ENCODE measurements at places on chromosomes 11 and 22. TPM values are rescaled to one million over a fixed set of nuclear protein-coding genes. Genes with fewer than 3 reads are reported as not detected.

The TTC36 gene
- not detected for total RNA-seq

The APBB1 gene
- 44.5 TPM for total RNA-seq

The TMEM191B gene
- total RNA-seq: not detected

The NCAM1 gene
- total RNA-seq: not detected

The PRRG4 gene
- 0.15 TPM for total RNA-seq

The RAB39A gene
- not detected for total RNA-seq

The MAPK8IP2 gene
- total RNA-seq: 0.05 TPM

The SLC25A18 gene
- not detected for total RNA-seq

The GLYATL1 gene
- not detected for total RNA-seq

The OR52I1 gene
- total RNA-seq: not detected

The RAC2 gene
- 759 TPM for total RNA-seq

The ISX gene
- not detected for total RNA-seq

The CRYBA4 gene
- total RNA-seq: not detected

The P2RY6 gene
- total RNA-seq: not detected

The ANKK1 gene
- 0.07 TPM for total RNA-seq

The E2F8 gene
- total RNA-seq: 21.2 TPM

The RAPSN gene
- total RNA-seq: not detected

The OR4A16 gene
- total RNA-seq: not detected

The OR5D18 gene
- total RNA-seq: not detected

The TMEM45B gene
- total RNA-seq: 3.8 TPM

The PANX3 gene
- not detected for total RNA-seq

The APOA1 gene
- not detected for total RNA-seq
